ENCODE measurements at places on chromosomes 7 and 10.

- no peak for DNase-seq
Observed at GRCh38 chr7:137480401-137480800, 136.9 kb upstream of the PTN start.

GRCh38 chr10:81127931-81128330 is 590.2 kb downstream of the SH2D4B start:
- DNase-seq, result peak; percentile 78

DNA sequence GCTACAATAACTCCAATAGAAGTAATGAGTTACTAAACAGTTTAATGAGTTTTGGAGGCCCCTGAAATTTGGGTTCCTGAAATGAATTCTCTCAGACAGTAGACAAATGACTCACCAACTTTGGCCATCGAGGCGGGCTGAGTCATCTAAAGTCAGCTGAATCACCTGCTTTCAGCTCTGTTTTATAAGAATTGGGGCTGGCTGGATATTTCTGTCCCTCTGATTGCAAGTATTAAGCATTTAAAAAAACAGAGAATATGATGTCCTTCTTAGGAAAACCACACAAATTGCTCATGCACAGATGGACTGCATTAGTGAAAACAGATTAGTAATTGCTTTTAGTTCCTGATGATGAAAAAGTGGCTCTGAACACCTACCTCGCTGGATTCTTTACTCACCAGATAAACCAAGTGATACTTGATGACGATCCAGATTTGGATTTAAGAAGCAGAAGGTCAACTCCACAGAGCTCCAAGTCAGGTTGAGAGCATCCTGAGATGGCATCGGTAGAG is 59.1 kb downstream of the ZNF365 start:
- peak; percentile 84 for DNase-seq

- DNase-seq, result peak; percentile 88
Observed at GRCh38 chr10:14478604-14479003, 147.9 kb upstream of the FRMD4A start.

DNA sequence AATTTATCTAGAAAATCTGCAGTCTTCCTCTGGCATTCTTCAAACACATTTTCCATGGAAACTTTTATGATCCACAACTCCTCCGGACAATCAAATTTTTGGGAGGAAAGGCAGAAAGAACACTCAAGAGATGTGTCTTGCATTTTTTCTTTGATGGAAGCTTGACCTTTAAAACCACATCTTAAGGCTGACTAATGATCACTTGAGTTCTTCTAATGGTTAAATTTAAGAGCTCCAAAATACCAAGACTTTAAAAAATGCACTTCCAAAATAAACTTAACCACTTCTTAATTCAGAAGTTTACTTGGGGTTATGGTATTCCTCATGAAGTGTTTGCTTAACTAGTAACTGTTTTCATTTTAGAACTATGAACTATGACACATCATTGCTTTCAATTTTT is 43.3 kb downstream of the ETV1 start:
- DNase-seq, result peak; percentile 18

- no peak for DNase-seq
Observed at GRCh38 chr10:91607646-91608403, 25.0 kb downstream of the PPP1R3C start.

GRCh38 chr7:27526611-27527347 is 135.9 kb downstream of the HIBADH start:
- no peak for DNase-seq

DNA sequence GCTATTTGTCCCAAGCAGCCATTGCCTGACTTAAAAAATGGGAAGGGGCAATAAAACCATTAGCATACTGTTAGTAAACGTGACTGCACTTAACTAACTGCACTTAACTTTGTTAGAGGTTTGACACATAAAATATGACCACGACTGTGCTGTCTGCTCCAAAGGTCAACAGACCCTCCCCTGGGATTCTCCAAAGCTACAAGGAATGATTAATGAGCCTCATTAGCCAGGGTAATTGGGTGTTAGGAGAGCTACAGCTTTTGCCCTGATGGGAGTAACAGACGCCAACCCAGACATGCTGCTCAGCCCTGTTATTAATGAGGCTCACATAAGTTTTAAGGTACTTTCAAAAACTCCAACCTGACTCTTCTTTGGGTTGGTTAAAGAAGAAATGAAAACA is 129.4 kb upstream of the PLPP4 start:
- DNase-seq, result no peak

GRCh38 chr7:100965723-100966541 is 3.4 kb upstream of the MUC12 start:
- DNase-seq, result peak; percentile 96

DNA sequence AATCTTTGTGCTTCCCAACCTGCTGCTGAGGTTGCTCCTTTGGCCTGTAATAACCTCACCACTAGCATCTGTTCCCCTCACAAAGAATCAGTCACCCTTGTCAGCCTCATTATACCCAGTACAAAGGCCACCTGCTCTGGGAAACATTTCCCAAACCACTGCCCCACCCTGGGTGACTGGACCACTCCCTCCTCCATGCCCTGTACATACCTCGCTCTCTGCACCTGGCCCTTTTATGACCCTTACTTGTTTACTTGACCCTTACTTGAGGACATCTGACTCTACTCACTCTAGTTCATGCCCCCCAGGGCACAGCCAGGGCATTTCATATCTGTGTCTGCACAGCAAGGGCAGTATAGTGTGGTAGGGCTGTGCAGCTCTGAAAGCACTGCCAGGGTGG is 21.4 kb upstream of the AOC1 start:
- no peak for DNase-seq

GRCh38 chr7:150845421-150845861 is 6.9 kb upstream of the AOC1 start:
- DNase-seq, result no peak

DNA sequence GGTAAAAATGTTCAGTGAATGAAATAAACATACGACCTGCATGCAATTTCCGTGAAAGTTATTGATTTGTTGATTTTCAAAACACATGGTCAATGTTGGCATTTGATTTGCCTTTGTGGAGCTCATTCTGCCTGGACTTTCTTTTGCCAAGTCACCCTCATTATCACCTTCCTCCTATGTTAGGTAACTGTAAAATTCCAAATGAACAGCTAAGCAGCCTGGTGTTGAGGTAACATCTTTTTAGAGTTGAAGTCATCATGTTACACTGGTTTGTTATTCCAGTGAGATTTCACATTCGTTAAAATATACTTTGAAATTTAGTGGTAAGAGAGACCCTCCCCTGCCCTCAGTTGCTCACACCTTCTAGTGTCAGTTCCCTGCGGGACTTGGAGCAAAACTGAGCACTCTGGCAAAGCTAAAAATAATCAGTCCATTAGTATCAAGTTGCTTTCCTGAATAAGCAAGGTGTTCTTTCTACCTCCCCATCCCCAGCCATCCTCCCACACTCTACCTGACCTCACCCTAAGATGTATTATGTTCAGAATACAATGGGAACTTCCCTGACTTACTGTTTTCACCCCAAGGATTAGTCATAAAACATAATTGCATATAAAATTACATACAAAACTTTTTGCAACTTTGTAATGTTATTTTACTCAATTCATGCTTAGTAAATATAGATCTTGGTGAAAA is 283.3 kb upstream of the SEMA3A start:
- DNase-seq, result no peak

DNA sequence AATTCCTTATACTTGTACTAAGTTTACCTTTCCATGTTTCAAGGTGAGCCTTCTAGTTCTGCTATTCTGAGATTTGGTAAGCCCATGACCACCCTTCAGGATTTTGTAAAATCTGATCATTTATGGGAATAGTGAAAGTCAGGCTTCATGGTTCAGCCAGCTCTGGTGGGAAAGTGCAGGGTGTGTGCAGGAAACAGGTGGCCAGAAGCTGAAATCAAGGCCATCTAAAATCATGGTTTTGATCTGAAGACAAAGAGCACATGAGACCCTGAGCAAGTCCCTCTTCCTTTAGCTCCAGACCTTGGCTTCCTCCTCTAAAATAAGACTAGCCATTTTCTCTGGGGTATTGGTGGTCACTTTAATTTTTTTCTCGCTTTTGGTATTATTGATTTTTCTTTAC is 91.3 kb downstream of the CALD1 start:
- no peak for DNase-seq

GRCh38 chr7:33854178-33854577 is 51.2 kb upstream of the BMPER start:
- no peak for DNase-seq

DNA sequence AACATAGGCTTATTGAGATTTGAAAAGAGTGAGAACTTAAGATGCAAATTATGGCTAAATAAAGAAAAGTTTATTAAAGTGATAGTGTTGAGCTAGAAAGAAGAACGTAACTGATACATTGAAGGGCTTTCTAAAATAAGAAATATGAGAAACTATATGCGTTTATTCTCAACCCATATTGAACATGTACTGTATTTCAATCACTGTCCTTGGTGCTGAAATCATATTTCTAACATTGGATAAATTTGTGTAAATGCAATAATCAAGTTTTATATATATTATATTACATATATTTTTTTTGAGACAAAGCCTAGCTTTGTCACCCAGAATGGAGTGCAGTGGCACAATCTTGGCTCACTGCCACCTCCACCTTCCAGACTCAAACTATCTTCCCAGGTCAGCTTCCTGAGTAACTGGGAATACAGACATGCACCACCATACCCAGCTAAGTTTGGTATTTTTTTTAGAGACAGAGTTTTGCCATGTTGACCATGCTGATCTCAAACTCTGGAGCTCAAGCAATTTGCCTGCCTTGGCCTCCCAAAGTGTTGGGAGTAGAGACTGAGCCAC is 1065.8 kb downstream of the REEP3 start:
- peak; percentile 5 for DNase-seq

GRCh38 chr10:12181065-12181775 is 14.5 kb downstream of the NUDT5 start:
- no peak for DNase-seq

DNA sequence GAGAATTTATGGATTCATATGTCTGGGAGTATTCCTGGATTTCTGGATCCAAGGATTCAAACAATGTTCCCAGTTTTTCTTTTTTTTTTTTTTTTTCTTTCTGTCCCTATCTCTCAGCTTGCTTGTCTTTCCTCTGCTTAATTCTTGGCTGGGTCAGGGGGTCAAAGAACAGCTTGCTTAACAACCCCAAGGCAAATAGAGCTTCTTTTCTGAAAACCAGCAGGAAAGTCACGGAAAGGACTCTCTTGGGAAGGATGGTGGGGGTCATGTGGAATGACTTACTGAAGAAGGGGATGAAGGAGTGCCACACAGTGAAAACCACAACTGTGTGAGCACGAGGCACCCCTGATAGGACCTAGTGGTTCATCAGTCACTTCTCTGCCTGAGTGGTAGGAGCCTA is 36.1 kb downstream of the GRK5 start:
- DNase-seq, result no peak

DNA sequence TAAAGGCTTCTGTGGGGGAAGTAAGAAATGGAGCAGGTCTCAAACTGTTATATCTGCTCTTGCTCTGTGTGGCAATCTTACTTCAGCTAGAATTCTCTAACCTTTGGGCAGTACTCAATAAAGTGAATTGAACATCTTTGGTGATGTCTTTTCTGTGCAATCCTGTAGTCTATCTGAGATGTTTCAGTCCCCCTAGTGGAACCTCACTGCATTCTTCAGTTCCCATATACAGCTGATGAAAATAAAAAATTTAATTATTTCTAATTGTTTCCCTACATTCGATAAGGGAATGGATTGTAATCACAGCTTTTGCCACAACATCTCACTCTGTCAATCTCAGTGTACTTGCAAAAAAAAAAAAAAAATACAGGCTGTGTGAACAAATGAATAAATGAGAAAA is 522.6 kb downstream of the DNAJB9 start:
- no peak for DNase-seq

GRCh38 chr7:26105236-26105635 is 46.8 kb upstream of the NFE2L3 start:
- DNase-seq, result no peak

GRCh38 chr10:116766837-116767634 is 24.7 kb upstream of the HSPA12A start:
- peak; percentile 49 for DNase-seq

- no peak for DNase-seq
Observed at GRCh38 chr7:12351843-12352242, 51.8 kb downstream of the VWDE start.

DNA sequence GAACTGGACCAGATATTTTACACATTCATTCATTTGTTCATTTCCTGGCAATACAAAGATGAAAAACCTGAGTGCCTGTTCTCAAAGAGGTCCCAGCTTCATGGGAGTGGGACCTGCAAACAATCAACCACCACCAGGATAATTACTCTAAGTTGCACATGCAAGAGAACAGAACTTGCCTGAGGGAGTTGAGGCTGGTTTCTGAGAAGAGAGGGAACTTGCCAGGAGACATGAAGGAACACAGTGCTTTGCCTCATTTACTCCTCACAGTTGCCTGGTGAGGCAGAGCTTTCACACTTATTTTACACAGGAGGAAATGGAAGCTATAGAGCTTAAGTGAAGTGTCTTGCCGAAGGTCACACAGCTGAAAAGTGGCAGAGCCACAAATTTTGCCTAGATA is 170.1 kb downstream of the SORCS3 start:
- no peak for DNase-seq

DNA sequence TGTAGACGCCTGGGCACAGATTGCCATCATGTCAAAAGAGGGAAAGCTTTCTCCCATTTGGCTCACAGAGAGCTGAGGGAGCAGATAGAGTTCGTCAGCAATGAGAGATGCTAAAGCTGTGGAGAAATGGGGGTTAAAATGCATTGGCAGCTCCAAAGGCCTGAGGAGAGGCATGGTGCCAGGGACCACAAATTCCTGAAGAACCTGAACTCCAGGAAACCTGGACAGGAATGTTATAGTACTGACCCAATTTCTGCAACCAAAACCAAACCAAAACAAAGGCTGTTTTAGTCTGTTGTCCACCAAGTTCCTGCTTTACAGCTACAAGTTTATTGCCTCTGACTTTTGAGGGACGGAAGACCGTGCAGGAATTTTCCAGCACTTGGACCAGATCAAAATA is 575.7 kb downstream of the REEP3 start:
- DNase-seq, result no peak

DNA sequence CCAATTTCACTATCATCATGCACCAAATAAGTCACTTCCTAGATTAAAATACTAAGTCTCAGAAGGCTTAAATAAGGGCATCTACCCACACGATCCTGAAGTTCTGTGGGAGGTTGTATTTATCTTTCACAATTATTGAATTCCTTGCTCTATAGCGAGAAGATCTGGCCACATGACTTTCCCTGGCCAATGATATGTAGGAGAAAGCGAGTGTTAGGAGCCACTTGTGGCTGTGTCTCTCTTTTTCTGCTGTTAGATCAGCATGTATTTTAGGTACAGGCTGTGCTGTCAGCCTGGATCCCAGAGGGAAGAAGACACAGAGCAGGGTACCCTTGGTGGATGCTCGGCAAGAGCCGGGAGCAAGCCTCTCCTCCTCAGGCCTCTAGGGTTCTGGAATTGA is 131.3 kb upstream of the DPP6 start:
- no peak for DNase-seq

DNA sequence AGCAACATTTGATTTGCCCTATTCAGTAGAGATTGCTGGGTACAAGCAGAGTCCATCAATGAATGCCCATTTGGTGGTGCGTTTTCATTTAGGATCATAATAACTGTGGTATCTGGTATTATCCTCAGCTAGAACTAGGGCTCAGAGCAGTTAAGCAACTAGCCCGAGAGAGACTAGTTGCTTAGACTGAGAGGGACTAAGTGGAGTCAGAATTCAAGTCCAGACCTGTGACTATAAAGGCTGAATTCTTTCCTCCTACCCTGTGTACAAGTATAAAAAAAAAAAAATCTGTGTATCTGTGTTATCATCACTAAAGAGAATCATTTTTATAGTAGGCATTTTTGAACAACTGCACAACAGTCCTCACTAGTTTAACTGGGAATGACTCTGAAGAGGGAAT is 45.3 kb upstream of the DKK1 start:
- DNase-seq, result no peak

All from ACHN (cell line).